Camera-type eye (tissue), 1 donor: ENCODE measurements at places on chromosomes 5 and 9. TPM values are rescaled to one million over a fixed set of nuclear protein-coding genes. Genes with fewer than 3 reads are reported as not detected.

The TMEM174 gene
- total RNA-seq, result not detected

The ADAMTS16 gene
- total RNA-seq, result 4.9 TPM

The PDE8B gene
- total RNA-seq, result 5.7 TPM

The NMUR2 gene
- total RNA-seq, result 0.22 TPM

The KIF24 gene
- total RNA-seq, result 4.3 TPM

The DAPK1 gene
- 106 TPM for total RNA-seq

The PCDHA12 gene
- total RNA-seq, result 5.1 TPM

The ANKRD20A1 gene
- 7.1 TPM for total RNA-seq

The ANKRD18A gene
- 4.6 TPM for total RNA-seq

The LAMC3 gene
- 9.9 TPM for total RNA-seq

The SAXO1 gene
- total RNA-seq, result 0.05 TPM

The PHF24 gene
- 11.2 TPM for total RNA-seq

The KCNN2 gene
- total RNA-seq, result 7.7 TPM

The NPR3 gene
- 23.7 TPM for total RNA-seq

The MED22 gene
- total RNA-seq, result 50.6 TPM

The NRARP gene
- 23.3 TPM for total RNA-seq

The TLX3 gene
- not detected for total RNA-seq

The CDC26 gene
- total RNA-seq, result 16.5 TPM

The GOLM1 gene
- 97.9 TPM for total RNA-seq

The AMACR gene
- total RNA-seq, result 16.7 TPM

The NAIP gene
- total RNA-seq, result 32.2 TPM

The DIPK1B gene
- 26.2 TPM for total RNA-seq

The SLC25A48 gene
- total RNA-seq, result 3.7 TPM

The ERCC8 gene
- total RNA-seq, result 42.7 TPM

The NEURL1B gene
- 21.6 TPM for total RNA-seq

The TAS2R1 gene
- not detected for total RNA-seq

The HIGD2A gene
- 45.9 TPM for total RNA-seq

The PITX1 gene
- total RNA-seq, result 31.1 TPM

The TRIM14 gene
- 4.4 TPM for total RNA-seq

The OTP gene
- total RNA-seq, result not detected

The GGTA1 gene
- 3.5 TPM for total RNA-seq

The CRHBP gene
- 3.2 TPM for total RNA-seq

The DDX4 gene
- total RNA-seq, result not detected

The ADAMTS6 gene
- 48.3 TPM for total RNA-seq

The SLC23A1 gene
- total RNA-seq, result not detected

The PALM2AKAP2 gene
- 40.9 TPM for total RNA-seq

The INSL6 gene
- not detected for total RNA-seq

The FTMT gene
- total RNA-seq, result not detected

The LCN6 gene
- not detected for total RNA-seq

The MAP1B gene
- total RNA-seq, result 748 TPM

The MYOT gene
- 15.9 TPM for total RNA-seq

The CCL27 gene
- total RNA-seq, result not detected

The SPATA31C1 gene
- not detected for total RNA-seq

The PCDHB3 gene
- total RNA-seq, result 10.6 TPM

The NRG2 gene
- 5.2 TPM for total RNA-seq

The ST8SIA4 gene
- 16.4 TPM for total RNA-seq

The GRAMD2B gene
- total RNA-seq, result 44.5 TPM

The MCIDAS gene
- total RNA-seq, result not detected

The CDC20B gene
- total RNA-seq, result 0.38 TPM

The KCNV2 gene
- 134 TPM for total RNA-seq

The AFAP1L1 gene
- total RNA-seq, result 21.0 TPM

The ANKDD1B gene
- 1.4 TPM for total RNA-seq

The TTC16 gene
- not detected for total RNA-seq

The SLC4A9 gene
- total RNA-seq, result not detected

The KCNT1 gene
- 1.1 TPM for total RNA-seq

The TBCA gene
- 73.8 TPM for total RNA-seq

The ADAMTS13 gene
- total RNA-seq, result 5.1 TPM

The NUTM2G gene
- not detected for total RNA-seq
